Choroid plexus epithelial cell (primary cell): ENCODE measurements at places on chromosomes 2 and 18.
A peak's percentile ranks its signal among the peaks of the same experiment; 100 is the strongest.

- DNase-seq: no peak
Observed at GRCh38 chr18:49098386-49098785, 147.6 kb upstream of the SMAD7 start.

DNA sequence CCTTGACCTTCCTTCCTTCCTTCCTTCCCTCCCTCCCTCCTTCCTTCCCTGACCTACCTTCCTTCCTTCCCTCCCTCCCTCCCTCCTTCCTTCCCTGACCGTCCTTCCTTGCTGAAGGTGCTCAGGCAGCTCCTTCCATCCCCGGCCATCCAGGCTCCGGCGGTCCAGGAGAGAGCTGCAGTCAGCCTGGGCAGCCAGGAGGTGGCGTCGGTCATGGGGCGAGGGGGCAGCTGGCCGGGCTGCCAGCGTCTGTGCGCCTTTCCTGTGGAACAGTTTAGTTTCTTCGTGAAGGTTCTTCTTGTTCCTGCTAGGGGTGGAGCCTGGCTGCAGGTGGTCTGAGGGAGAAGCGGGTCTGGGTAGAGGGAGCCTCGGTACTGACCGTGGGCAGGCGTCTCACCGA lies 15.7 kb downstream of the GPR35 start:
- peak; percentile 43 for DNase-seq

- no peak for DNase-seq
Observed at GRCh38 chr2:134127496-134127895, 126.4 kb upstream of the MGAT5 start.

DNA sequence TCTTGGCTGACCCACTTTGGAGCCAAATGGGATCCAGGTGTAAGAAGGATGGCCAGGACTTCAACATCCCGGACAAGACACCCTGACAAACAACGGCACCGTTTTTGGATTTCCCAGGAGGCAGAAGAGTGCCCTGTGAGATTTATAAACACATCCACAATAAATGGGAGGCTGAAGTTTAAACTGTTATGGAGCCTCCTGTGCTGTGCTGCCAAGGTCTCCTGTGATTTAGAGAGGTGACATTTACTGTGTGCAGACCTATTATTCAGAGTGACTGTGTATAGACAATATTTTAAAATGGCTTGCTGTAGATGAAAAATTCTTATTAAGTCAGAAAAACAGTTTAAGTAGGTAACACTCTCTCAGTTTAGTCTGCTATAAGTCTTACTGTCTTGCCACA lies 401.5 kb upstream of the ETAA1 start:
- no peak for DNase-seq
